Right renal pelvis (tissue), 4 donors: ENCODE measurements at places on chromosomes 1 and 21. TPM values are rescaled to one million over a fixed set of nuclear protein-coding genes. Genes with fewer than 3 reads are reported as not detected.

- no peak for DNase-seq
Measured at GRCh38 chr1:63847308-63847910, 73.6 kb downstream of the ROR1 start.

GRCh38 chr1:78226784-78227183, 181.0 kb downstream of the GIPC2 start:
- no peak for DNase-seq

ARHGEF16 gene
- polyA plus RNA-seq, result 17.6 TPM

GRCh38 chr21:46063734-46064680, 33.9 kb upstream of the COL6A2 start:
- no peak for DNase-seq

FMO4 gene
- polyA plus RNA-seq, result 10.7 TPM

- DNase-seq, result no peak
Measured at GRCh38 chr1:31792116-31792515, 23.7 kb downstream of the SPOCD1 start.

S100A14 gene
- polyA plus RNA-seq, result 17.8 TPM

CFH gene
- 46.9 TPM for polyA plus RNA-seq

WDR77 gene
- polyA plus RNA-seq, result 41.4 TPM

LYSMD1 gene
- 19.1 TPM for polyA plus RNA-seq

KIF21B gene
- 3.0 TPM for polyA plus RNA-seq

PRAMEF17 gene
- polyA plus RNA-seq, result not detected

GRCh38 chr1:13675151-13675651, 24.8 kb upstream of the PRDM2 start:
- DNase-seq, result no peak

MTMR11 gene
- polyA plus RNA-seq, result 28.8 TPM

SPRR1B gene
- polyA plus RNA-seq, result not detected

DNA sequence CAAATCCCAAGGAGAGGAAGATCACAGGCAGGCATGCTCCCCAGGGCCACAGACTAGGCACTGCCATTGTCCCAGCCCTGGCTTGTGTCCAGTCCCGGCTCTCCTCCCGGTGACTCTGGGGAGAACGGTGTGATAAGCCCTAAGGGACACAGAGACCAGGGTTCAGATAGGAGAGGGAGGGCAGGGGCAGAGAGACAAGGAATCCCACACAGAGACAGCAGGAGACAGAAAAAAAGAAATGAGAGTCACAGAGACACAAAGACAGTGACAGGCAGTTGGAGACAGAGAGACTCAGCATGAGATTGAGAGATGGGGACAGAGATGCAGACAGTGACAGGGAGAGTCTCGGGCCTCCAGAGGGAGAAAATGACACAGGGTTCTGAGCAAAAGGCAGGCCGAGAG, 361 bp downstream of the INSRR start:
- no peak for DNase-seq

DNA sequence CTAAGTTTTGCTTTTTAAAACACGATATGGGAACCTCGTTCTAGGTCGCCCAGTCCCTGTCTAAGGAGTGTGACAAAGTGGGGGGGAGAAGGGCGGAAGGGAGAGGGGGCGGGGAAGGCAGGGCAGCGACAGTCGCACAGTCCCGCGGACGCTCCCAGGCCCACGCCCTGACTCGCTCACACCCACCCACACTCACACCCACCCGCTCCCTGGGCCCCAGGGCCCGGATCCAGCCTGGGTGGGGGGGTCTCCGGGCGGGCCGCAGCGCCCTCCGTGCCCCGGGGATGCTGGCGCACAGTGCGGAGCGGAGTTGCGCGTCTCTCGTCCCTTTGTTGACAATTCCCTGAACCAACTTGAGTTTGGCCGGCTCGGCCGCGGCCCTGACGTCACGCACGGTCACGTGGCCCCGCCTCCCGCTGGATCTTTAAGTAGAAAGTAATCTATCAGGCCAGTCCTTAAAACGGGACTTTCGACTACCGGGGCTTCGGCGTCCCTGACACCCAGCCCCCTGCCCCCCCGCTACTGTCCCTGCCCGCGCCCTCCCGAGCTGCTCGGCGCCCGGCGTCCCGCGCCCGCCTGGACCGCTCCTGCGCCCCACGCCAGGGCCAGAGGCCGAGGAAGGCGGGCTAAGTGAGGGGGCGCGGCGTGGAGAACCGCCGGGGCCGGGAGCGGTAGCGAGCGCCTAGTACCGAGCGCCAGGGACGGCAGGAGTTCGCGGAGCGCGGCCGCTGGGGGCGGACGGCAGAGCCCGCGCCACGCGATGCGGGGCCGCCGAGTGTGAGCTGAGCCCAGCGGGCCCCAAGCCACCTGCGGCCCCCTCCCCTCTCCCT, at the start of gene FOXD3:
Gene FOXD3, plus strand, starts transcription at position 454 of the 830 bp plus-strand sequence. CDS start 492 bp downstream, outside the sequence.
- DNase-seq, result no peak

- DNase-seq, result peak; percentile 64
Measured at GRCh38 chr1:164786980-164787833, 228.2 kb downstream of the PBX1 start.

FAM151A gene
- polyA plus RNA-seq, result 24.6 TPM

DNA sequence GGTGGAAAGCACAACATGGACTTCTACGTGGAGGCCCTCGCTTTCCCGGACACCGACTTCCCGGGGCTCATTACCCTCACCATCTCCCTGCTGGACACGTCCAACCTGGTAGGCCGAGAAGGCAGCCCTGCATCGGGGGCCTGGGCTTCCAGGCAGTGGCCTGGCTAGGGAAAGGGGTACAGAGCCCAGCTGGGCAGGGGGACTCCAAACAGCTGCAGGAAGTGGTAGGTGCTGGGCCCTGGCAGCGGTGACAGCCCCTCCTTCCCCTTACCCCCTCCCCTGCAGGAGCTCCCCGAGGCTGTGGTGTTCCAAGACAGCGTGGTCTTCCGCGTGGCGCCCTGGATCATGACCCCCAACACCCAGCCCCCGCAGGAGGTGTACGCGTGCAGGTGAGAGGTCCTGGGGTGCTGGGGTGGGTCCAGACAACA, 30.0 kb upstream of the PADI6 start:
- DNase-seq, result no peak

DNA sequence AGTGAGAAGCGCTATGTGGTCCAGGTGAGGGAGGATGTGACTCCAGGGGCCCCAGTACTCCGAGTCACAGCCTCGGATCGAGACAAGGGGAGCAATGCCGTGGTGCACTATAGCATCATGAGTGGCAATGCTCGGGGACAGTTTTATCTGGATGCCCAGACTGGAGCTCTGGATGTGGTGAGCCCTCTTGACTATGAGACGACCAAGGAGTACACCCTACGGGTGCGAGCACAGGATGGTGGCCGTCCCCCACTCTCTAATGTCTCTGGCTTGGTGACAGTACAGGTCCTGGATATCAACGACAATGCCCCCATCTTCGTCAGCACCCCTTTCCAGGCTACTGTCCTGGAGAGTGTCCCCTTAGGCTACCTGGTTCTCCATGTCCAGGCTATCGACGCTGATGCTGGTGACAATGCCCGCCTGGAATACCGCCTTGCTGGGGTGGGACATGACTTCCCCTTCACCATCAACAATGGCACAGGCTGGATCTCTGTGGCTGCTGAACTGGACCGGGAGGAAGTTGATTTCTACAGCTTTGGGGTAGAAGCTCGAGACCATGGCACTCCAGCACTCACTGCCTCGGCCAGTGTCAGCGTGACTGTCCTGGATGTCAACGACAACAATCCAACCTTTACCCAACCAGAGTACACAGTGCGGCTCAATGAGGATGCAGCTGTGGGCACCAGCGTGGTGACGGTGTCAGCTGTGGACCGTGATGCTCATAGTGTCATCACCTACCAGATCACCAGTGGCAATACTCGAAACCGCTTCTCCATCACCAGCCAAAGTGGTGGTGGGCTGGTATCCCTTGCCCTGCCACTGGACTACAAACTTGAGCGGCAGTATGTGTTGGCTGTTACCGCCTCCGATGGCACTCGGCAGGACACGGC, 2.2 kb downstream of the CELSR2 start:
- DNase-seq, result no peak

FAM72C gene
- polyA plus RNA-seq, result 3.8 TPM

MYOM3 gene
- polyA plus RNA-seq, result 27.1 TPM

CLK2 gene
- 81.1 TPM for polyA plus RNA-seq

DNA sequence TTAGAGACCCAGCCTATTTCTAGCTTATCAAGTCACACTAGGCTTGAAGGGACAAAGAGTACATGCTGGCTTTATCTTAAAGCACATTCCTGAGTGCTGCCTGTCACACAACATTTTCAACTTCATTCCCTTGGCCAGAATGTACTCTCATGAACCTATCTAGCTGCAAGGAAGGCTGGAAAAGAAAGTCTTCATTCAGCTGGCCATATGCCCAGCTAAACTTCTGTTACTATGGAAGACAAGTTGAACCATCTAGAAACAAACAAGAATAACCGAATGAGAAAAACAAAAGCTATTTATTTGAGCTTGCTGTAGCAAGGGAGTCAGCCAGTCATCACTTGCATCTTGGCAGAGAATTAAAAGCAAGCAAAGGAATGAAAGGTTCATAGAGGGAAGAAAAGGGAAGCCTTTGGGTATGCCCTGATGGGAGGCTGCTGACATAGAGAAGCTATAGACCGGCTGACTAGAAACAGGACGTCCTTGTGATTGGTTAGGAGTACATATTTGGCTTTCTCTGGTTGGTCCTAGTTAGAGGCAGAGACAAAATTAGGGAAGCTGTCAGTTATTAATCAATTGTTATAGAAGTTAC, 108.4 kb downstream of the NEK7 start:
- no peak for DNase-seq

DNA sequence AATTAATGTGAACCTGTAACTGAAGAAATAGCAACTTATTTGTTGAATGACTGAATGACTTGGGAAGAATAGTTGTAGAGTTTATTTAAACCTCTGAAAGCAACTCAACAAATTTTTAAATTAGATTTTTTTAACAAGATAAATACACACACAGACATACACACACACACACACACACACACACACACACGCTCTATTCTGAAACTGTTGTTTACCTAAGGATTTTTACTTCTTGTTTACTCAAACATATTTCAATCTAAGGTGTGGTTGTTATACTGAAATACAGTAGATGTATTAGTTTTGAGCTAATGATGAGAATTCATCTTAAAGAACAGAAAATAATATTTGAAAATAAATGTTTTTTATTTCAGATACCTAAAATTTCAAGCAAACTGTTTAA, 11.5 kb downstream of the ACADM start:
- no peak for DNase-seq

DRAXIN gene
- 1.00 TPM for polyA plus RNA-seq

TNFRSF25 gene
- polyA plus RNA-seq, result 11.1 TPM

GRCh38 chr1:111615870-111616715, 3.5 kb upstream of the RAP1A start:
- DNase-seq, result no peak

DNA sequence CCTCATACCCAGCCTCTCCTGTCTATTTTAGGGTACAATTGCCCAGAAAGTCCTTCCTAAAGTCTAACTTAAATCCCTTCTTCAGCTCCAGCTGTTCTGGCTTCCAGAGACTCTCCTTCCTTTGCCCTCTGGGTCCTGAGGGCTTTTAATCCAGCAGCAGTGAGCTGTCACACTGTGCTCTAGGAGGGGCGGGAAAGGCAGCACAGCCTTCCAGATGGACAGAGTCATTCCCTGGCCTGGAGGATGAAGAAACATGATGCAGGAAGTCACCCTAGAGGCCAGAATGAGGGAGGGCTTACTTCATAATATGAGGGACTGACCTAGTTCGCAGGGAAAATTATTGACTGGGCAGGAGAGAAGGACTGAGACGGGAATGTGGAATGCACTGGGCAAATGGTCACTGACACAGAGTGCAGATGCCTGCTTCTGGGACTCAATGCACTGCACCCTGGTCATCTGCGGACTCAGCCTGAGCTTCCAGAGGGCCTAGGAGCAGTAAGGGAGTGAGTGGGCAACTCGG, 1.3 kb downstream of the SH2D2A start:
- peak; percentile 65 for DNase-seq

- no peak for DNase-seq
Measured at GRCh38 chr1:219323426-219323825, 149.7 kb downstream of the LYPLAL1 start.

NUAK2 gene
- polyA plus RNA-seq, result 10.1 TPM

GJA9 gene
- 0.39 TPM for polyA plus RNA-seq

- DNase-seq, result no peak
Measured at GRCh38 chr1:109529881-109530456, 9.7 kb upstream of the GPR61 start.

DNA sequence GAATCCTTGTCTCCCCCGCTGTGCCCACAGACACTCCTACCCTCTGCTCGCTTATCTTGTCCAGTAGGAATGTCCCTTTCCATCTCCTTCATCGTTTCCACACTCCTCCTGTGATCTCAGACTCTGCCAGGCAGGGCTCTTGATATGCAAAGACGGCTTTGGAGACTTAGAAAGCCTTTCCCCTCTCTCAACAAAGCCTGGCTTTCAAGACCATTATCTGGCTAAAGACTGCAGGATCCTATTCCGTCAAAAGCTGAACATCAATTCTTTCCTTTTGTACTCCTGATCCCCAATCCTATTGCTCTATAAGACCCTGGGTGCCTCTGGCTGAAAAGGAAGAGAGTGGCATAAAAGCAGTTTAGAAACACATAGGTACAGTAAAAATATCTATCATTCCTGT, 63.9 kb downstream of the SDC3 start:
- DNase-seq, result no peak

SH2D1B gene
- 0.26 TPM for polyA plus RNA-seq

DNA sequence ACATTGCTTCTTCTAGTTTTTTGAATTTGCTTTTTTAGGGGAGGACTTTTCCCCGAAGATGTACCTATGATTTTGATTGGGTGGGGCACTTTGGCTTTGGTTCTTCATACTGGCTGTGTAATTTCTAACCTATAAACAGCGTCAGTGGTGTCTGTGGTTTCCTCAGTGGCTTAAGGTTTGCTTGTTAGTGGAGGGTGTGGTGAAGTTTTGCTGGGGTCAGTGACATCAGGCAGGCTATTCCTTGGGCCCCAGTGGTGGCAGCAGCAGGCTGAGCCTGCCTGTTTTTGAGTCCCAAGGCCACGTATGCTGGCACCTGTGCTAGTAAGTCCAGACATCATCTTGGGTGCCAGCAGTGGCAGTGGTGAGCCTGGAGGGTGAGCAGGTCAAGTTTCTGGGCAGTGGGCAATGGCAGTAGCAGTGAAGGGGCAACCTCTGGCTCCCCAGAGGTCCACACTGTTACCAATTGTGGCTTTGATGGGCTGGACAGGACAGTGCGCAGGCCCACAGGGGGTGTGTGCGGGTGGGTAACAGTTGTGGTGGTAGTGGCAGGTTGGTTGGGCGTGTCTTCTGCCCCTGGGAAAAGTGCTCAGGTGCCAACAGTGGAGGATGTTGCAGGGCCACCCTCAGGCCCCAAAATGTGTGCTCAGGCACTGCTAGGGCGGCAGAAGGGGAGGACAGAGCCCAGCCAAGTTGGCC, 54.9 kb upstream of the B3GALT2 start:
- no peak for DNase-seq

FMOD gene
- polyA plus RNA-seq, result 54.2 TPM
